ENCODE measurements at places on chromosomes 2 and 18. TPM values are rescaled to one million over a fixed set of nuclear protein-coding genes. Genes with fewer than 3 reads are reported as not detected.

SIX2 gene
- 0.06 TPM for total RNA-seq

LOXL3 gene
- 2.0 TPM for total RNA-seq

COBLL1 gene
- total RNA-seq, result 15.8 TPM

POTEI gene
- total RNA-seq, result 0.31 TPM

KYNU gene
- 304 TPM for total RNA-seq

CACNB4 gene
- 0.31 TPM for total RNA-seq

NT5C1B gene
- not detected for total RNA-seq

GRCh38 chr18:61666876-61667590, 225.8 kb downstream of the RNF152 start:
- DNase-seq, result no peak

- no peak for DNase-seq
Observed at GRCh38 chr2:205461169-205461568, 221.1 kb upstream of the NRP2 start.

DNA sequence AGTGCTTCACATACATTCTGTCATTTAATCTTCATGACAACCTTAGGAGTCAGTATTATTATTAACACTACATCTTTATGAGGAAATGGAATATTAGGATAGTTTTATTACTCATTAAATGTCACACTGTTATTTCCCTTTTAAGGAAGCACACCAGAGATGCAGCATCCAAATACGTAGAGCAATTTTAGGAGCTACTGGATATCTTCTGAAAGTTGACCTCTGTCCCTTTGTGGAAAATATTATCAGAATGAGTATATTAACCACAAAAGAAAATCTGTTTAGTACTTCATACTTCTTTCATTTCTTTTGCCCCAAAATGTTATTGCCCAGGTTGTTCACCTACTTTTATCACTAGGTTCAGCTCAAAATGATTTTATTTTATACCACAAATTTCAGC, 72.9 kb upstream of the APCDD1 start:
- DNase-seq, result no peak

DNA sequence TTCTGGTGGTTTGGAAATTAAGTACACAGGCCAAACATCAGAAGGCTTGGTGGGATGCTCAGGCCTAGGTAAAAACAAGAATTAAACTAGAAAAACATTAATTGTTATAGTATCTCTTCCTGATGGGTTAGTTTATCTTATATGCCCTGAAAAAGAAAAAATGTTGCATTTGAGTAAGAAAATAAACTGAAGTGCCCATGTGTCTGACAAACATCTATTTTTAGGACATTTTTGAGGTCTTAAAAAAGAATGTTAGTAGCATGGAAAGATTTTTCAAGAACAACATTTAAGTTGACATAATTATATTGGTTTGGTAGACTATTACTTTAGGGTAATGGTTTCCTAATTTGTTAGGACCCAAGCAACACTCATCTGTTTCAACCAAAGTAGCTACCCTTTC, 140.1 kb upstream of the RND3 start:
- no peak for DNase-seq

DNA sequence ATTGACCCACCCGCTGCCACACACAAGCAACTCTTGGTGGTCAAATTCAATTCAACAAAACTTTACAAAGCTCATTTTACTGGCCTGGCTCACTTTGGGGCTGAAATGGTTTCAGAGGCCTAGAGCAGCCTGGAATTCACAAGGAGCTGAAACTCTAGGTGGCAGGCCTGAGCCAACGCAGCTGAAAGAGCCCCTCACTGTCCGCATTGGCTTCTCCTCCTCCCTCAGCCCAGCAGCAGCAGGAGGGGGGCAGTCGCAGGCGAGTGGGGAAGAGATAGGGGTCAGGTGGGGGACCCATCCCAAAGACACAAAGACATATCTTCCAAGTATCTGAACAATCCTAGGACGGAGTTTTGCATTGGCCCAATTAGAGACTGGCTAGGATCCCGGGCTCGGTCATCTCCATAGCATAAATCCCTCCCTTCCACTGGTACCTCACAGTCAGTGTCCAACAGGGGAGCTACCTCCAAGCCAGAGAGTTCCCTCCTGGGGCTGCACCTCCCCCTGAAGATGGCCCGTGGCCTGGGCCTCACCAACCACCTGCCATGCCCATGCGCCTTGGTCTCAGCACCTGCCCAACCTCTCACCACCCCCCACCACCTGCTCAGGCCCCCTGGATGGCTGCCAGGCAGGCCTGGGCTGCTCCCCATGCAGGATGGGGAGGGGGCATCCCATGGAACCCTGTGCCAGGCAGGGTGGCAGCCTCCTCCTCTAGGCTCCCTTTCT, 113.4 kb downstream of the ZBTB7C start:
- no peak for DNase-seq

GRCh38 chr2:13020469-13020868, 303.7 kb downstream of the TRIB2 start:
- no peak for DNase-seq

- no peak for DNase-seq
Observed at GRCh38 chr2:128779301-128780095, 460.8 kb upstream of the HS6ST1 start.

DNA sequence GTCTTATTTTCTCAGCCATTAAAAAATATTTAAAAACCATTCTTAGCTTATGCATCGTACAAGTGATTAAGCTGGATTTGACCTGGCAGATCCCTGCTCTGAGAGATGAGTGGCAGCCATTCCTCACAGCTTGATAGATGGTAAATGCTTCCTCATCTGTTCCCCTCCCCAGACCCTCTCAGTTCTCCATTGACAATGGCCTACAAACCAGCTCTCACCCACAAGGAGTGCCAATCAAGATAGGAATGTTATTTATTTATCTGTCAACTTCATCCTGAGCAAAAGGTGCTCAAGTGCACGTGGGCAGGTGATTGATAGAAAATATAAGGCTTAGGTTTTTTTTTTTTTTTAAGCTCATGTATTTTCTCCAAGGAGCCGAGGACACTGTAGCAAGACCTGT, 98.7 kb upstream of the FAM136A start:
- DNase-seq, result no peak

DNA sequence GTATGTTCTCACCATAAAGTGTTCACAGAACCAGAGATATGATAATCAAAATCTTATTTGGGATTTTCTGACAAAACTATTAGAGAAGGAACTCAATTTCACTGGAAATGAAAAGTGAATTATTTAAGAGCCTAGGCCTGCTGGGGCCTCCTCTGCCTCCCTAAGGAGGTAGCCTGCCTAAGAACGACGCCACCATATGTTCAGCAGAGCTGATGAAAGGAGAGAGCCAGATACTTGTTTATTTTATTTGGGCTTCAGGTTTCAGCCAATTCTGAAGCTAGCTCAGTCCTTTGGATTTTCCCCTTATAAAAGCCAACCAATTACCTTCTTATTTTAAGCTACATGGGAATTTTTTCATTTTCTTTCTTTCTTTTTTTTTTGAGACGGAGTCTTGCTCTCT, 433.1 kb upstream of the MAP2 start:
- DNase-seq, result no peak

GRCh38 chr2:82525744-82526143, 1933.3 kb downstream of the SUCLG1 start:
- no peak for DNase-seq

DNA sequence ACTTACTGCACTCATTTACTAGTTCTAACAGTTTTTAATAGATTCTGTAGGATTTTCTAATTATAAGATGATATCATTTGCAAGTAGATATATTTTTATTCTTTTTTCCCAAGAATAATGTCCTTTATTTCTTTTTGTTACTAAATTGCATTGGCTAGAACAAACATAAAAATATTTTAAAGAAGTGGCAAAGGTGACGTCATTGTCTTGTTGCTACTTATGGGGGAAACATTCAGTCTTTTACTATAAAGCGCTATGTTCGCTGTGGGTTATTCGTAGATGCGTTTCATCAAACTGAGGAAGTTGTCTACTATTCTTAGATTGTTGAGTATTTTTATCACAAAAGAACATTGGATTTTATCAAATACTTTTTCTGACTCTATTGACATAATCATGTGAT, 765.2 kb upstream of the POU3F3 start:
- DNase-seq, result no peak

DNA sequence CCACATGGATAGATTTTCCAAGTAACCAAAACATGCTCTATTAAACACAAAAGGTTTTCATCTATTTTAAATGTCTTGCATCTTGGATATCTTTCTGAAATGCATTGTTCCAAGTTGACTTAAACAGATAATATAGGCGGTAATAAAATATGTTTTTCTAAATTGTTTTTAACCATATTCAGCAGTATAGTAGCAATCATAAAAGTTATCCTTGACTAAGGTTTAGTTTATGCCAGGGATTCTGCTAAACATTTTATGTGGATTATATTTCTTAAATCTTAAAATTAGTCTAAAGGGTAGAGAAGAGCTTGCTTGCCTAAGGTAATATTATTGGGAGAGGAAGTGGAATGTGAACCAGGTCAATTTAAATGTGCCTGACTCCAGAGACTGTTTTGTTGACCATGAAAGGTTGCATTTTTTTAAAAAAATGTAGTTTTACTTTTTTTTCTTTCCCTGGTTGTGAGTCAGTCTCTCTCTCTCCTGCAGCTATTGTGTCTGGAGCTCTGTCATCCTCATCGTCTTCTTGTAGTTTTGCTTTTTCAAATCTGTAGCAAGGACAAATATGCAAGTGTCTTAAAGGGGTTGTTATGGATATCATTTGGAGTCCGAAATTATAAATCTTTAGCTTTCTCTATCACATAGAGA, 309.1 kb upstream of the COL3A1 start:
- no peak for DNase-seq

DNA sequence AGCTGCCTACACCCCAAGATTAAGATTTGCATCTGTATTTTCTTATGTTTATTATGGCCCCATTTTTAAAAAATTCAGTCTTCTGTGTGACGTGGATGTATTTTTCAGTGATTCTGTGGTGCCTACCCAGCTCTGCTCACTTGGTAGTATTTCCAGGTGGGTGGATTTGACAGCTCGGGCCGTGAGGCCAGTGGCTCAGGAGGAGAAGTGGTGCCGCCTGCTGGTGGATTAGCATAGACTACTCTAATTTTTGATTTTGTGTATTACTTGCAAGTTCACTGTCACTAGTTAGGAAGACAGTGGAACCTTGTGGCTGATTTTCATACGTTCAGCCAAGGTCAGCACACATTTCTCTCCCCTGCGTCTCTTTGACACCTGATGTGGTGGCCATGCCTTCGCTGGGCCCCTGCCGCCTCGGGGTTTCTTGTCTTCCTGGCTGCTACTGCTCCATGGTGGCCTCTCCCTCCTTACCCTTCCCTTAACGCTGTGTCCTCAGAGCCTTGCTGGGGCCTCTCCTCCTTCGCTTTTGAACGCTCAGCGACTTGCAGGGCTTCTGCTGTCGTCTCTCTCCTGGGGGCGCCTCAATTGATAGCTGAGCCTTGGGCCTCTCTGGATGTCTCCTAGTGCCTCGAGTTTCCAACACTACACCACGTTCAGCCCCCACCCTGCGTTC, 89.4 kb downstream of the DGKD start:
- peak; percentile 71 for DNase-seq

- DNase-seq, result peak; percentile 53
Observed at GRCh38 chr2:72148837-72149555, 1.3 kb upstream of the CYP26B1 start.

- DNase-seq, result no peak
Observed at GRCh38 chr18:48797841-48798255, 152.9 kb downstream of the SMAD7 start.

Data from H4 (cell line).